ENCODE measurements at places on chromosomes 16 and 17.

DNA sequence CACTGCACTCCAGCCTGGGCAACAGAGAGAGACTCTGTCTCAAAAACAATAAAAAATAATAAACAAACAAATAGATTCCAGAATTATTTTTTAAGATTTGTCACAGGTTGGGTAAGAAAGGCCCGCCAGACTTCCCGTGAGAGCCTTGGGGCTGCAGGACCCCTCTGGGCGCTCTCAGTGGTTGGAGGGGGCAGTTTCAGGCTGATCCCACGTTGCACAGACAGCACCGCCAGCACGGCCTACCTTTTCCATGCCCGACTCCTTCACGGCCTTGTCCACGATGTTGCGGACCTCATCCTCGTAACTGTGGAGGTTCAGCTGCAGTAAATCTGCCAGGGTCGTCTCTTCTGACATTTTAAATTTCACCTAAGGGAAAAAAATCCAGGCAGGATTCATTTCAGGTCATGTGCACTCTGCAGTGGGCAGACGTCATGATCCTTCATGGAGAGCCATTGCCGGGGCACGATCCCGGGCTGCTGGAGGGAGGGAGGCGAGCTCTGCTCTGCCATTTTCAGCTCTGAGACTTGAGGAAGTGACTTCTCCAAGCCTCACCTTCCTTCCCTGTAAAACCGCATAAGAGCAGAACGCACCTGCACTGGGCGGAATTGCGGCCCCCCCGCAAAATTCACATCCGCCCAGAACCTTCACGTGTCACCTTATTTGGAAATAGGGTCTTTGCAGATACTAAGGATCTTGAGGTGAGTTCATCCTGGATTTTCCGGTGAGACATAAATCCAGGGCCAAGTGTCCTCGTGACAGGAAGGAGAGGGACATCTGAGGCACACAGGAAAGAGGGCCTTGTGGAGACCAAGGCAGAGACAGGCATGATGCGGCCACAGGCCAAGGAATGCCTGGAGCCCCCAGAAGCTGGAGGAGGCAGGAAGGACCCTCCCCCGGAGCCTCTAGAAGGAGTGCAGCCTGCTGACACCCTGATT, 66.8 kb downstream of the DNAH17 start:
- no peak for DNase-seq

GRCh38 chr17:73983621-73984400, 219.7 kb upstream of the RPL38 start:
- DNase-seq, result no peak

DNA sequence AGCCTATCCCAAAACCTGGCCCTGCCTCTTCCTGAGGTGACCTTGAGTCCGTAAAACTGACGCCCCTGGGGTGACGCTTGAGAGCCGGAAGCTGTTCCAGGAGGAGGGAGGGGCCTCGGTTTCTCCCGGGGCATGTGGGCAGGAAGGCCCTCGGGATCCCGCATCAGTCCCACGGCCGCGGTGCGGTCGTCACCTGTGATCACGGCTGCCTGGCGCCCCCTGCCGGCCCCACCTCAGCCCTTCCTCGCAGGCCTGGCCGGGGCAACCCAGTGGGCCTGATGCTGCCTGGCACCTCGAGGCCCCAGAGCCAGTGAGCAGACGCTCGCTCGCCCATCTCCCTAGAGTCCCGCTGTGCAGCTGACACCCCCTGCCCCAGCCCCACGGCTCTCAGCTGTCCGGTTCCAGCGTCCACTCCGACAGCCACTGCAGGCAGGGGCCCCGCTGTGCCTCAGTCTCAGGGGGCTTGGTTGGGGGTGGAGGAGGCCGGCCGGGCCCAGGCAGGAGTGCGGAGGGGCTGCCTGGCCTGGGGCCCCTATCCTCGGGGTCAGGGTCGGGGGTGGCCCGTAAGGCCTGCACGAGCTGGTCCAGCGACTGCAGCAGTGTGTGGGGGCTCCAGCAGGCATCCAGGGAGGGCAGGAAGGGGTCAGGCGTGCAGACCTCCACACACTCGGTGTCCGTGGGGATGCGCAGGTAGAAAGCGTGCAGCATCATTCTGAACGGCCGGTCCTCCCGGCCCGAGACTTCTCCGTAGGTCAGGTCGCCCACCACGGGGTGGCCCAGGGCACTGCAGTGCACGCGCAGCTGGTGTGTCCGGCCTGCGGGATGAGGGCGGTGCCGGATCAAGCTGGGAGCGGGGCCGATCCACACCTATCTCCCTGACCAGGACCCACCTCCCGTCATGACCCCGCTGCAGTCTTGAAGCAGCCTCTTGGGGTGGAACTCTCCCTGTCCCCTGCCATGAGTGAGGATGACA, 2.3 kb downstream of the RPUSD1 start:
- DNase-seq, result peak; percentile 54

- DNase-seq, result no peak
Measured at GRCh38 chr16:51607201-51607651, 456.2 kb upstream of the SALL1 start.

GRCh38 chr16:28983644-28984043, 1.2 kb upstream of the LAT start:
- no peak for DNase-seq

GRCh38 chr17:74856112-74856511, 3.6 kb downstream of the GRIN2C start:
- no peak for DNase-seq

DNA sequence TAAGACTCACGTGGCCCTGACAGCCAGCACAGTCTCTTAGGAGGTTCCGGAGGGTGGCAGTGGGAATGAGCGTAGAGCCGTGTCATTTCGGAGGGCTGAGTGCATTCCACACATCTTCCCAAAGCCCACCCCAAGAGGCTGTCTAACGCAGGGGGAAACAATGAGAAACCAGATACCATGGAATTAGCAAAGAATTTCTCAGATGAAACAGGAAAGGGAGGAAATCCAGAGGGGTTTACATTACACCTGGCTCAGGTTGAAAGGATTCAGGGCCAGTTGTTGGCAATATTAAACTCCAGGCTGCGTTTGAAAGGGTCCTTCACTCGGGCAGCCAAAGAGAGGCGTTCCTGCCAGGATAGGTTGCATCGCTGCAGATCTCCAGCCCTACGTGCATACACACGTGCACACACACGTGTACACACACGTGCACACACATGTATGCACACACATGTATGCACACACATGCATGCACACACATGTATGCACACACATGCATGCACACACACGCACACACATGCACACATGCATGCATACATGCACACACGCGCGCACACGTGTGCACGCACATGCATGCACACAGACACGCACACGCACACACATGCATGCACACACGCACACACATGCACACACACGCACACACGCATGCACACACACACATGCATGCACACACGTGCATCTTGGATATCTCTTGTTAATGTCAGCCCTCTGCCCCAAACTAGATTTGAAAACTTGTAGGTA, 12.2 kb downstream of the CBX4 start:
- DNase-seq, result no peak

- no peak for DNase-seq
Measured at GRCh38 chr16:59236804-59237458, 502.8 kb upstream of the GOT2 start.

DNA sequence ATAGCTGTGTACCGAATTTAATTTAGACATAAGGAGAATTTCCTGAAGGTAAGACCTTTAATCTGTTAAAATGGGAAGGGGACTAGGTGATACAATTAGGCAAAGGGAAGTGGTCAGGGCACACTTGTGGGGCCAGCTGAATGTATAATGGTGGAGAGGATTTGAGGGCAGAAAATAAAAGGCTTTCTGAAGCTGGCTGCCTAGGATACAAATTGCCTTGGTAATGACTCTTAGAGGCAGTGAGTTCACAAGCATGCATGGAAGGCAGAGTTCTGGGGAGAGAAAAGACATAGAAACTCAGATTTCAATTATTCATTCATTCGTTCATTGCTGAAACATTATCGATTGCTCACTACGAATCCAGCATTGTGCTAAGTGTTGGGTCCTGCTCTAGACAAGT, 12.4 kb upstream of the NFAT5 start:
- no peak for DNase-seq

DNA sequence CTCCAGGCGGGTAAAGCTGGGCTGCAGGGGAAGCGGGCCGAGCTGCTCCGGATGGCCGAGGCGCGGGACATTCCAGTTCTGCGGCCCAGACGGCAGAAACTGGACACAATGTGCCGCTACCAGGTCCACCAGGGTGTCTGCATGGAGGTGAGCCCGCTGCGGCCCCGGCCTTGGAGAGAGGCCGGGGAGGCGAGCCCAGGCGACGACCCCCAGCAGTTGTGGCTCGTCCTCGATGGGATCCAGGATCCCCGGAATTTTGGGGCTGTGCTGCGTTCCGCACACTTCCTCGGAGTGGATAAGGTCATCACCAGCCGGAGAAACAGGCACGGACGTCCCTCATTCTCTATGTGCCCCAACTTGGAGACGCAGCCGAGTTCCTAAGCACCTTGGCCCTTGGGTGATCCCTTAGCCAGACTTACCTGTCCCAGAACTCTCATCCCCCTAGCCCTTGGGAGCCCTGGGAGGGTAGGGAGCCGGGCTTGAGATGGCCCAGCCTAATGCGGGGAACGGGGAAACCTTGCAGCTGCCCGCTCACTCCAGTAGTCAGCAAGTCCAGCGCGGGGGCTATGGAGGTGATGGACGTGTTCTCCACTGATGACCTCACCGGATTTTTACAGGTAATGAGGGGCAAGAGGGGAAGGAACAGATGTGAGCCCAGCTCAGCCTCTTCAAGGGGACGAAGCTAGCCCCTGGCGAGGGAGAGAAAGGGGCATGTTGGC, 806 bp downstream of the MRM1 start:
- DNase-seq, result no peak

DNA sequence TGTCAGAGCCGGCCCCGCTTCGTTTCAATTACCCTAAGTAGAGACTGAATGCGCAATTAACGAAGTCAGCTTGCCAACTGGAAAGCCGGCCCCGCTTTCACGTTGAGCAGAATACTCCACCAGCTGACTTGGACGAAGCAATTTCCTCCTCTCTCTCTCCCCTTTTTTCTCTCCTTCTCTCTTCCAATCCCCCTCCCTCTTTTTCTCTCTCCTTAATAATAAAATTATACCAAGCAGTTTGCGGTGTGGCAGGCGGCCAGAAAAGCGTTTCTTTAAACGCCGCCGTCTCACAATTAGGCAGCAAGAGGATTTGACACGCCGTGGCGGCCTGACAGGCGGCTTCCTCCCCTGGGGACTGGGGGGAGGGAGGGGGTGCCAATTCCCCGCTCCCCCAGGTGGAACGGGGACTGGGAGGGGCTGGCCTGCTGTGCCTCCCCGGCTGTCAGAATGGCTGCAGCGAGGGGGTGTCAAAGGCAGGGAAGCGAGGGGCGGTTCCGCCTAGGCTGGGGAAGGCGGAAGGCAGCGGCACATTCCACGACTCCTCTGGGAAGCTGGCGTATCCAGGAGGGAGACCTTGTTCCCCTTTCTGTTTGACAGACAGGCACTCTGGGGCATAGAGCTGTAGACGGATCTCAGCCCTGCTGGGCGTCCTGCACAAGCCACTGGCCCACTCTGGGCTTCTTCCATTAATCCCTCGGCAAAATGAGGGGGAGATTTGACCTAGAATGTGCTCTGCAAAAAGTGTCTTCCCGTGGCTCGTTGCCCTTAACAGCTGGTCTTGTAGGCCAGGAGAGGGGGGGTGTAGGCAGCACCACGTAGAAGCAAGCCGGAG, 52.7 kb downstream of the SREBF1 start:
- no peak for DNase-seq

DNA sequence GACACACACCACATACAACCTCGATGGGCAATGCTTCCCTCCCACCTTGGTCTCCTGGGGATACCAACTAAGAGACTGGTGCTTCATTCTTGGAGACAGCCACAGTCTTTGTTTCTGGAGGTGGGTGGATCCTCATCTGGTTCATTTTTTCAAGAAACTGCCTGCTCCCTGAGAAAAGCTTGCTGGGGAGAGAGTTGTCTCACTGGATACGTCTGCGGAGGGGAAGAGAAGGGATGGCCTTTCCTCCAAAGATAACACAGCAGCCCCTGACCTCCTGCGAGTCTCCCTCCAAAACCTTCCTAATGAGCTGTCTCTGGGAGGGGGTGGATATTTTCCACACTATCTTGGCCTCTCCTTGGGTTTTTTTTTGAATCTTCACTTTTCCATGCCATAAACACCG, 221.2 kb downstream of the SOX9 start:
- no peak for DNase-seq

Measured in stimulated activated CD8-positive, alpha-beta memory T cell treated with anti-CD3 and anti-CD28 coated beads, Interleukin-4, amount 100 ng/mL, for 4 hours (primary cell).